ENCODE measurements at places on chromosomes 6 and 20.

- no peak for DNase-seq
Measured at GRCh38 chr6:125099211-125100073, 54.1 kb upstream of the TPD52L1 start.

- DNase-seq, result no peak
Measured at GRCh38 chr20:44695295-44695673, 19.9 kb upstream of the CCN5 start.

GRCh38 chr6:136405420-136406029 lies 115.9 kb upstream of the BCLAF1 start:
- no peak for DNase-seq

DNA sequence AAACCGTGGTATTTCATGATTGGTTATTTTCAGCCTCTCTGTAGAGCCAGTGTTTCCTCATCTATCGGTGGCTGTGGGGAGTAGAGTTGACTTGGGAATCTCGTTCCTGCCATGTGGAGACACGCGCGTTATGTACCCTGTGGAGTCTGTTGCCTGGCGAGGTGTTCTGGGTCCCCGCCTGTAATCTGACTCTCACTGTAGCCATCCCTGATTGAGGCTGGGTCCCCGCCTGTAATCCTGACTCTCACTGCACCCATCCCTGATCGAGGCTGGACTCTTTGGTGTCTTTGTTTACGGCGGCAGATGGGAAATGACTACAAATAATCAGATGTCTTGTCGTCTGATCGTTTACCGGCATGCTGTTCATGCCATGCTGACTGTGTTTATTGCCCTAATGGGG lies 153.9 kb downstream of the DTNBP1 start:
- no peak for DNase-seq

- no peak for DNase-seq
Measured at GRCh38 chr20:63826753-63827152, 4.3 kb downstream of the ZBTB46 start.

DNA sequence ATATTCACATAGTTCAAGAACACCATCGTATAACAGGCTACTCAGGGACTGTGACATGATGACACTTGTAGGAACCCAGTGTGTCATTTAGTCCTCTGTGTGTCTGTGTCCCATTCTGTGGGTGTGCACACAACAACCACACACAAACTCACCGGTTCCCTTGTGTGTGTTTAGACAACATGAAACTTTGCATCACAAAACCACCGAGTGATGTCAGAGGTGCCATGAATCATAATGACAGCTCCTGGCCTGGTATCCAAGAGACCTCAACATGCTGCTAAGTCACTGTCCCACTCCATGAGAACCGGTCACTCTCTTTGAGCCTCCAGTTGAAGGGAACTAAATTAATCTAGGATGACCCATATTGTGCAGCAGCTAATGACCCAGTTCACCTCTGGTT lies 421.3 kb downstream of the PREX1 start:
- no peak for DNase-seq

DNA sequence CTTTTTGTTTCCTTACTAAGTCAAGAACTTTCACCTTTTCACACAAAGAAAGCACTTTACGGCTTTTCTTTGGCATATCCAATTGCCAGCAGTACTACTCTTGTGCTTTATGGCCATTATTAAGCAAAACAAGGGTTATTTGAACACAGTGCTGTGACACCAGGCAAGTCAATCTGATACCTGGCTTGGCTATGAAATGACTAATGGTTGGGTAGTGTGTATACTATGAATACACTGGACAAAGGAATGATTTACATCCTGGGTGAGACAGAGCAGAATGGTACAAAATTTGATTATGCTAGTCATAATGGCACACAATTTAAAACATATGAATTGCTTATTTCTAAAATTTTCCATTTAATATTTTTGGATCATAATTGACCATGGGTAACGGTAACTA lies 22.1 kb upstream of the ADGRF1 start:
- no peak for DNase-seq

DNA sequence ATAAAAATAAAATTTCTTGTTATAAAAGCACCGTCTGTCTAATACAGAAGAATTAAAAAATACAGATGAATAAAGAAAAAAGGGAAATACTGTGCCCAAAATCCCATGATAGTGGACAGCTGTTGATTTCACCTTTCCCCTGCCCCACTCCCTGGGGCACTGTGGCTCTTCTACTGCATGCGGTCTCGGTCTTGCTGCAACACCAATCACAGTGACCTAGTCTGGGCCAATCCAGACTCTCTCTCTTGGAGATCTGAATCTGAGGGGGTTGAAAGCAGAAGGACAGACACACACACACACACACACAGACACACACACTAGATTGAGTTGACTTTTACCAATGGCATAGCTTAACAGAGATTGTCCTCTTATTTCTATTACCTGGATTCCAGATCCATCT lies 70.5 kb upstream of the FYN start:
- no peak for DNase-seq

DNA sequence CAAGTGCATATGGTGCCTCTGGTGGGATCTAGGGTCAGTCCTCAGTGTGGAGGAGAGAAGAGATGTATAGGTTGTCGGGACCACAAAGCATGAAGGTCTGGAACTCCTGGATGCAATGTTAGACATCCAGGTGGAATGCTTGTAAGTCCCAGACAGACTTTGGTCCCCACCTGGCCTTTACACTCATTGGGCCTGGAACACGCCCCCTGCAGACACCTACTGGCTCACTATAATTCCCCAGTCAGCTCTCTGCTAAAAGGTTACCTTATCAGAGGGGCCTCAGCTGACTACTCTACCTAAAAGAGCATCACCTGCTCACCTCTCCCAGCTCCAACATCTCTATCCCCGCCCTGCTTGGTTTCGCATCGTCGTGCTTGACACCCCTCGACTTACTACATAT lies 41.7 kb upstream of the SIRPA start:
- DNase-seq, result no peak

GRCh38 chr6:53767941-53768340 lies 26.9 kb upstream of the LRRC1 start:
- no peak for DNase-seq

- no peak for DNase-seq
Measured at GRCh38 chr20:2771631-2772080, 28.8 kb downstream of the CPXM1 start.

GRCh38 chr6:36651659-36652379 lies 26.7 kb upstream of the CDKN1A start:
- no peak for DNase-seq

DNA sequence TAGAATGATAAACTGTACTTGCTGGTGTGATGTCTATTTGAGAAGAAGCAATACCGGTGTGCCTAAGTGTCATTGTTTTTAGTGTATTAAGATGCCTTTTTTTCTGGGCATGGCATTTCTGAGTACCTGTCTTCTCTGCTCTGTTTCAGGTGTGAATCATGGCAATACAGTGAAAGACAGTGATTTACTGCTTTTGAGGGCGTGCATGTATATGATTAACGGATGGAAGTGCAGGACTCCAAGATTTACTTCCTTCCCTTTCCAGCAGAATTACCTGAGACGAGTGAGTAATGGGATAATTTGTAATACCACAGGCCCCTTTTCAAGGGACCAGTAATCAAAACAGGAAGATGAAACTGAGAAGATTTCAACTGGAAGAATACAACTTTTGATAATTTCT lies 315.8 kb downstream of the SOX4 start:
- DNase-seq, result no peak

DNA sequence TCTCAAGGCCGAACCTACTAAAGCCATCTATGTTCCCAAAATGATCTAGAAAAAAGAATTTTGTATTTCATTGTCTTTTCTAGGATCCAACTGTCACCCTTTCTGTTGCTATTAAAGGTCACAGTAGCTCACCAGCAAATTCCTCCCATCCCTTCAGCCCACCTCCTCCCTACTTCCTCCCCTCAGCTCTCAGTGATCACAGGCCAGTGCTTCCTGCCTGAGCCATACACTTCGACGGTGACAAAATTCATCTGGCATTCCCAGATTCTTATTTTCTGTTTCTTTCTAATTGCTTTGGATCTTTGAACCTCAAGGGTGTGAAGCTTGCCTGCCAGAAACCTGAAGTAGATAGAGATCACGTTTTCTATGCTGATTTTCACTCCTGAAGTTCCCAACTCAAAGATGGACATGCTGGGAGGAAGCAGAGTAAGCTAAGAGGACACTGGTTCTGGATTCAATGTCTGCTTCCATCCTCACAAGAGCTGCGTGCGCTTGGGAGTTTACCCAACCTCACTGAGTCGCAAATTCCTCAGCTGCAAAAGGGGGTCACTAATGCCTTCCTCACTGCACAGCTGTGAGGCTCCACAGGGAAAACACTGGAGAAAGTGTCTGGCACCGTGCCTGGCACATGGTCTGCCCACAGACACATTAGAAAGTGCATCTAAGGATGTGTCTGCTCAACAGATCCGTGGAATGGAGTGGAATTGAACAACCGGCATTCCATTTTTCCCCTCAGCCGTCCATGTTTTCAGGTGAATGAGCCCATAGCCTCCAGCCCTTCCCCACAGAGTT lies 34.5 kb downstream of the MDGA1 start:
- DNase-seq, result no peak

DNA sequence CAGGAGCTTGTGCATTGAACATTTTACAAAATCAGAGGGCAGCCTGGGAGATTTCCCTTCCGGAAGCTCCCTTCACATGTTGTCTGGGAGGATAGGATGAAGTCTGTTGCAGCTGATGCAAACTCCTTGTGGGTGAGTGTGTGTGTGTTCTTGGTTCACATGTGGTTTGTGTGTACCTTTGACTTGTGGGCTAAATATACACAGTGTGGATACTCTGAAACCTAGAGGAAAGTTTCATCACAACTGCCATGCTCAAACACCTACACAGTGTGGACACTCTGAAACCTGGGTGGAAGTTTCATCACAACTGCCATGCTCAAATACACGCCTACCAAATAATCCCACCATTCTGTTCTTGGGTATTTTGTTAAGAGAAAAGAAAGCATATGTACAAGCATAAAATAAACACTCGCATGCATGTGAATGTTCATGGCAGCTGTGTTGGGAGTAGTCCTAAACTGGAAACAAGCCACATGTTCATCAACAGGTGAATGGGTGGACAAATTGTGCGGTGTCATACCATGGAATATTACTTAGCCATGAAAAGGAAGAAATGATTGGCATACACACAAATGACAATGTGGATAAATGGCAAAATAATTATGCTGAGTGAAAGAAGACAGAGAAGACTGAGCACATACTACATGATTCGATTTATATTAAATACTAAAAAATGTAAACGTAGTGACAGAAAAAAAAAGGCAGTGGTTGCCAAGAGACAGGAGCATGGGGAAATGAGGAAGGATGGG lies 1.8 kb downstream of the SCP2D1 start:
- no peak for DNase-seq

Data from activated gamma-delta T cell treated with Interleukin-2 at 50 U/mL for 16 hours (primary cell).